Mesenteric fat pad (tissue), 1 donor: ENCODE measurements at places on chromosomes 5 and 9.

- DNase-seq = peak; percentile 69
Observed at GRCh38 chr5:2708132-2708531, 43.3 kb downstream of the IRX2 start.

DNA sequence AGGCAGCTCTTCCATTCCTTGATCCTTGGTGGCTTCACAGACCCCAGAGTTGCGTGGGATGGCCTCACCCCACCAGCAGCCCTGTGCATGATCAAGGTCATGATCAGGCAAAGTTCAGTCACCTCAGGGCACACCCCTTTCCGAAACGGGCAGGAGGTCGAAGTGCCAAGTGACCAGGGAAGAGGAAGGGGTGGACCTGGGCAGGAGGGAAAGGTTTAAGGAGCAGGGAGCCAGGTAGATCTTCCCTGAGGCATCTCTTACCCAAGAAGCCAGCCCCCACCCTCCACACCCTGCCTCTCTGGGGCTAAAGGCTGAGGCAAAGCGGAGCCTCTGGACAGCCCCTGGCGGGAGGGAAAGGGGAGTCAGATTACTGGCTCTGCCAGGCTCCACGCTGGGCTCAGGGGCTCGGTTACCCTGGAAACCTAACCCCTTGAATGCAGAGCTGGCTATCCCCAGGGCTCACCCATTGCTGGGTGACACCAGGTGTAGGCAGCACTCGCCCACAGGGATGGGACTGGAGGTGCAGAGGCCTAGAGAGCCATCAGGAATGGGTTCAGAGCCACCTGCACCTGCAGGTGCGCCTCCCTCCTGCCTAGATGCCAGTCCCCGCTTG lies 3.6 kb downstream of the MGAT4B start:
- no peak for DNase-seq

GRCh38 chr5:78799266-78800017 lies 150.9 kb upstream of the LHFPL2 start:
- no peak for DNase-seq

- DNase-seq = no peak
Observed at GRCh38 chr5:96648023-96648422, 14.2 kb upstream of the CAST start.

DNA sequence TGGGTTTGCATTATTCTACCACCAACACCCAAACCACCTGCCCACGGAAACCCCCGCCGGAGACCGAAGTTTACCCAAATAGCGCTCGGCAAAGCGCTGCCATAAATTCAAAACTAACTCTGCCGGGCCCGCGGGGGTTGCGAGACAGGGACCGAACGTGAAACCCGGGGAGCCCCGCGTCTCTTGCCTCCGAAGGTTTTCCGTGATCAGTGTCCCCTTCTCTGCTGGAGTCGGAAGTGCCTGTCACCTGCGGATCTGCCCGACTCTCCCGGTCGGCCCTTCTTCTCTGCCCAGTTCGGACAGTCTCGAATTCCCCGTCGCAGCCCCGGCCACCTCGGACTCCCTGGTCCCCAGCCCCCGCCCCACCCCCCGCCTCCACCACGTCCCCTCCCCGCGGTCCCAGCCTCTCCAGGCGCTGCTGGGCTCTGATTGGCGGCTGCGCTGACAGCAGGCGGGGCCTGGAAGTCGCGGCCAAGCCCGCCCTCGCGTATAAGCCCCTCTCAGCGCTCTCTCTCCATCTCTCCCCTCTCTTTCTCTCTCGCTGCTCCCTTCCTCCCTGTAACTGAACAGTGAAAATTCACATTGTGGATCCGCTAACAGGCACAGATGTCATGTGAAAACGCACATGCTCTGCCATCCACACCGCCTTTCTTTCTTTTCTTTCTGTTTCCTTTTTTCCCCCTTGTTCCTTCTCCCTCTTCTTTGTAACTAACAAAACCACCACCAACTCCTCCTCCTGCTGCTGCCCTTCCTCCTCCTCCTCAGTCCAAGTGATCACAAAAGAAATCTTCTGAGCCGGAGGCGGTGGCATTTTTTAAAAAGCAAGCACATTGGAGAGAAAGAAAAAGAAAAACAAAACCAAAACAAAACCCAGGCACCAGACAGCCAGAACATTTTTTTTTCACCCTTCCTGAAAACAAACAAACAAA lies at the start of gene RORB:
TSS of gene RORB (plus strand) at position 517 of the 929 bp plus-strand sequence. CDS start 642 bp downstream, outside the sequence.
- no peak for DNase-seq

GRCh38 chr5:117652958-117653280 lies 1078.3 kb upstream of the SEMA6A start:
- no peak for DNase-seq

GRCh38 chr9:9045572-9045971 lies 1246.0 kb upstream of the DMAC1 start:
- no peak for DNase-seq

GRCh38 chr5:56095579-56096102 lies 100.9 kb upstream of the IL6ST start:
- DNase-seq = no peak

DNA sequence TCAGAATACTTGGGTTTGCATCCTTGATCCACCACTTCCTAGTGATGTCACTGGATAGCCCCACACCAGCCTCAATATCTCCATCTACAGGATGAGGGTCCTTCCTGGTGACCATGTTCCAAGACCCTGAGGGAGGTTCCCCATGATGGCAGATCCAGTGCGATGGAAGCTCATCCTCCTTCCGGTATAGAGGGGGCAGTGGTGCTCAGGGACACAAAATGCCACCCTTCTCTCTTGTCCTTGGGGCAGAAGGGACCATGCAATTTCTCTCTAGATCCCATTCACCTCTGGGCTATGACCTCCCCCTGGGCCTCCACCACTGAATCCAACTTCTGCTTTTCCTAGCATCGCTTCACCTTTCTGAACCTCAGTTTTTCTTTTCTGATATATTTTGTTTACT lies 5.4 kb upstream of the SLC25A51 start:
- peak; percentile 39 for DNase-seq

- DNase-seq = no peak
Observed at GRCh38 chr9:99173570-99174504, 47.9 kb downstream of the ALG2 start.

DNA sequence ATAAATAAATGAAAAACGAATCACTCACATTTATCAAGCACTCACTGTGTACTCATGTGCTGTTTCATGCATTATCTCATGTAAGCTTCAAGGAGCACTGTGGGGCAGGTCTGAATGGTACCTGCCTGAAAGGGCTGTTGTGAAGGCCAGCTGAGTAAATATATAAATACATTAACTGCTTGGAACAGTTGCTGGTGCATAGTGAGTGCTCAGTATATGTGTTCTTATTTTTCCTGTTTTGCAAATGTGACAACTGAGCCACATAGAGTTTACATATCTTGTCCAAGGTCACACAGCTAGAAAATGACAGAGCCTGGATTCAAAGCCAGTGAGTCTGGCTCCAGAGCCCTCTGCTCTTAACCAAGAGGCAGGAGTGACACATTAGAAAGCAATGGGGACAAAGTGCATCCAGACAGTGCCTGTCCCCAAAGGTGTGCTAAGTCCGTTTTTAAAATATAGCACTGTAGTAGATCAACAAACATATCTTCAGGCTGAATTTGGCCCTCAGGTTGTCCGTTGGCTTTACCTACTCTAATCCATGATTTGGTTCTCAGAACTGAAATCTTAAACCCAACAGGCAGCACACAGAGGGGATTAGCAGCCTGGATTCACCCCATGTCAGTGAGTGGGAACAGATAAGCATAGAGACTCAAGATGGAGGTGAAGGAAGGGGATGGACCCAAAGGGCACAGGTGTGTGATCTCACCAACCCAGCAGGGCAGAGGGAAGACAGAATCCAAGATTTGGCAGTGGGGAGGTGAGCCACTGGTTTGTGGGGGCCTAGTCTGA lies 70.8 kb downstream of the WWC1 start:
- DNase-seq = no peak

DNA sequence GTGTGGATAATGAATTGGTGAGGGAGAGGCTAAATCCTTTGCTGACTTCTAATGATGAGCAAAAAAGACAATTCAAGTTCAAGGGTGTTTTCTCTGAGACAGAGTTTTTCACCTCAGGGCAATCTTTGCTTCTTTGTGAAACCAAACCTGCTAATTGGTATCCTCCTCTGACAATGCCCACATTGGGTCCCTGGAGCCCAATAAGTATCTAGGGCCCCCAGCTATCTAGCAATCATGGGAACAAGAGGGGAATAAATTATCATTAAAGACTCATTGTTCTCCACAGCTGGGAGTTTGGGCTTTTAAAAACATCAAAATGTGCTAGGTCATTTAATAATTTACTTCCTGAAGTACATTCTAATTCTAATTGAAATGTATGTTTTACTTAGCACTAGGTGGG lies 227.3 kb downstream of the TMEM167A start:
- DNase-seq = no peak

GRCh38 chr5:4722886-4723285 lies 417.2 kb upstream of the ADAMTS16 start:
- no peak for DNase-seq

DNA sequence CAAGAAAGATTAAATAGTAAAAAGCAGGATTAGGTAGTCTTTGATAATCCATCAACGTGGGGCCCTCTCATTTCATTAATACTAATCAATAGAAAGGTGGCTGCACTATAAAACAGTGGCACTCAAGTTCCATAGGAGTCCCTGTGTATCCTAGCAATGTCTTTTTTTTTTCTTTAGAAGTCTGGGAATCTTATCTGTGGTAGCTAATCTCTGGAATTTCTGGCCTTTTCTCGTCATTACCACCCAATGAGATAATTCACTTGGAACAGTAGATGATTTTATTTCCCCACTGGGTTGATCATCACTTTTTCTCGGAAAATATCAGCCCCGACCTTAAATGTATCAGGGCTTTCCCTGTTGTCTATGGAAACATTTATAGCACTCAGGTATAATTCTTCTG lies 86.8 kb upstream of the CDH6 start:
- no peak for DNase-seq
